NCI-H187 treated with DMSO at 0.1 percent for 48 hours (cell line): ENCODE measurements at places on chromosomes 13 and 19.

GRCh38 chr13:62206165-62206564, 790.5 kb upstream of the PCDH20 start:
- no peak for DNase-seq

DNA sequence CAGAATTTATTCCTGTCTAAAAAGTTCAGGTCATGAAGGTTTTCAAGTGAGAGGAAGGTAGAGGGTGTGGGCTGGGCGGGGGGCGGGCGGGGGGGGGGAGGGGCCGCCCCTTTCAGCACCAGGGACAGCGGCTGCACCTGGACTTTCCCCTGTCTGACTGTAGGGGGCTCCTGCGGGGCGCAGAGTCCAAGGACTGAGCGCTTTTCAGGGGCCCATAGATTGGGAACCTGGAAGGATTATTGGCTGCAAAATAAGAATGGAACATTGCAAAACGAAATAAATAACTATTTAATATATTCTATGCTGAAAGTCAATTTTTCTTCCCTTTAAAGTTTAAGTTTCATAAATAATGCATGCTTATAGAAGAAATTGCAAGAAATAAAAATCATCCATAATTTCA, 8.9 kb upstream of the CYP4F3 start:
- no peak for DNase-seq

DNA sequence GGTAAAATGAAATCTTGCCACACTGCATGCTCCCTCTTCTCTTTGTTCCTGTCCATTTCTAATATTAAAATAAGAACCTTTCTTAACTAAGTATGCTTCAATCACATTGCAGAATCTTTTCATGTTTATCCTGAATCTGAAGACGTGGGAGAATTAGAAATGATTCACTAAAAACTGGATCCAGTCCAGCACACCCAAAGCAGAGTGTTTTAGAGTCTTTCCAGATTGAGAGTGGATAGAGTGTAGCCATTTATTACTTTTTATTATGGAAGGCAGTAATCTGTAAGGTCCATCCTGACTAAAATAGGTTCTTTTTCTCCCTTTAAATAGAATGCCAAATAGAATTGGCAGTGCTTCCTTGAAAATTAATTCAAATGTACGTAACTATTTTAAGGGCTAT, 453.5 kb downstream of the TDRD3 start:
- DNase-seq: no peak

DNA sequence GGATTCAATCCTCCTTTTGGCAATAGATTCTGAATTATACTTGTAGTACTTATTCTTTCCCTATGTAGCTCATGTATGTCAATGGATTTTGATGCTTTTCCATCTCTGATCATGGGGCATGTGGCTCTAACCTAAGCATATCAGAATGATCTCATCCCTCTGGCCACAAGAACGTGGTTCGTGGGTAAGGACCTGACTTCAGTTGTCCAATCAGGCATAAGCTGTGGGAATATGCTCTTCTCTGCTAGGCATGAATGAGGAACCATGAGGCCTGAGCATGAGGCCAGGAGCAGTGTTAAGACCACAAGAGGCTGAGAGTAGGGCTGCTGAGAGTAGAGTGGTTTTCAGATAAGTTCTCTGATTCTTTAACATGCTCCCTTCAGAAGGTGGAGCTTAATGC, 292.4 kb upstream of the TSHZ3 start:
- no peak for DNase-seq

- DNase-seq: no peak
Observed at GRCh38 chr19:35290381-35291127, 1.4 kb upstream of the MAG start.

DNA sequence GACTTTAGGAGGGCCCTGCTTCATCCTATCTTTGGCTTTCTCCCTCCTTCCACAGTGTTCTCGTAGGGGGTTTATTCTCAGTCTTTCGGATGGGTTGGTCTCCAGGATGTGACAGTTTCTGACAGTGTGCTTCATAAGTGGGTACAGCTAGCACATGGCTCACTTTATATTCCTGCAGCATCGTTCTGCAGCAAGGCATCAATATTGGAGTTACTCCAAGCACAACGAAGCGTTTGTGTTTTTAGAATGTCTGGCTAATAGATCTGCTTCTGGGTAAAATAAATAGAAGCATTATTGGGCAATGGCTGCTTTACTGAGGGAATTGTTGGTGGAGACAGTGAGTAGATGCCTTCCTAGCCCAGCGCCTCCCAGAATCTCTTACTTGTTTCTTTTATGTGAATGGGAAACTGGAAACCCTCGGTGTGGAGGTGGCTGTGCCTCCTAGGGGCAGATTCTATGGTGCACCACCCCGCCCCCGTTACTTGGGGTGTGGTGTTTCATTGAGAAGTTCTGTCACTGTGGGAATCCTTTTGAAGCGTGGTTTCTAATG, 2.0 kb downstream of the FARP1 start:
- DNase-seq: peak; percentile 49

DNA sequence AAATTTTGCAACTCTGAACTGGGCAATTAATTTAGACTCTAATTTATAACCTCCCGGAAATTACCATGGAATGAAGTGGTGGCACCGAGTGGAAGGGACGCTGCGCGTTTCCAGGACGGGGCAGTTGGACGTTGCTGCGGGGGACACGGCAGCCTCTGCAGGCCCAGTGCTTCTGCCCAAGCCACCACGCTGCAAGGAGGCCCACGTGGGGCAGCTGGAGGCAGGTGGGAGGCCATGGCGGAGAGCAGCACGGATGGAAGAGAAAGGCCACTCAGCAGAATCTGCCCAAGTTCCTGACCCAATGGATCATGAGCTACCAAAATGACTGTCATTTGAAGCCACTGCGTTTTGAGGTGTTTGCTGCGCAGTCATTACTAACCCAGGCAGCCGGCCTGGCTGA, 11.2 kb upstream of the ADPRHL1 start:
- DNase-seq: no peak

- no peak for DNase-seq
Observed at GRCh38 chr13:30752201-30752797, 17.0 kb downstream of the ALOX5AP start.

DNA sequence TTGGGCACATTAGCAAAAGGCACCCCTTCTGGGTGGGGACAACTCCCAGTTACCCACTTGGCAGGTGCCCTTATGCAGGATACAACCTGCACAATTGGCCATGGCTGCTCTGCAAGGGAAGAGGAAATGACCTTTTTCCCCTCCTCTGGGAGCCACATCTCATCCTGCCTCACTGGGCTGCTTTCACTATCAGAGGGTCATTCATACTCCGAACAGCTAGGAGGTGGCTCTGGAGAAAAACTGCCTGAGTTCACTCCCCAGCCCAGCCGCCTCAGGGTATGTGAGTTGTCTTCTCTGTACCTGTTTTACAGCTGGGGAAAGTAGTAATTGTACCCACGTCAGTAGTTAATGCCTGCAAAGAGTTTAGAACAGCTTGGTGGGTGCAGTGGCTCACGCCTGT, 7.1 kb upstream of the ACTN4 start:
- DNase-seq: no peak

DNA sequence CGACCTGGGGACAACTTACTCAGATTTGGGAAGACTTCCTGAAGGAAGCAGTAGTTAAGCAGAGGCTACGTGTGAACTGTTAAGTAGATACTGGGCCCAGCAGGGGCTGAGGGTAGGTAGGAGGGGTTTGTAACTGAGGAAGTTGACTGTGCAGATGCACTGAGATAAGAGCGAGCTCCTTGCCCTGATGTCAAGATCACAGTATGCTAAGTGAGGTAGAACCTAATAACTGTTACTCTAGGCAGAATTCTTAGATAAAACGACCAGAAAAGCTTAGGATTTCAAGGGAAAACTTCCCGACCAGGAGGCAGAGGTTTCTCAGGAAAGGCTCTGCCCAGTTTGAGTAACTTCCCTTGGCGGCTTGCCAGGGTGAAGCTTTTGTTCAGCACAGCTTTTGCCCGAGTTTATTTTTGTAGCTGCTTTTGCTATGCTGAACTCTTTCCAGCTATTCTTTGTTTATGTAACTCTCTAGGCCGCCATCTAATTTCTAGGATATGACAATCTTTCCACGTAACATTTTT, 632.1 kb downstream of the DIAPH3 start:
- DNase-seq: no peak

GRCh38 chr19:19098703-19099632, 35.2 kb downstream of the SLC25A42 start:
- DNase-seq: no peak

GRCh38 chr13:102817907-102818306, 19.0 kb downstream of the BIVM start:
- DNase-seq: no peak

- DNase-seq: no peak
Observed at GRCh38 chr13:71871844-71872243, 4.8 kb upstream of the DACH1 start.

GRCh38 chr19:3469638-3470499, 10.5 kb downstream of the SMIM24 start:
- no peak for DNase-seq

DNA sequence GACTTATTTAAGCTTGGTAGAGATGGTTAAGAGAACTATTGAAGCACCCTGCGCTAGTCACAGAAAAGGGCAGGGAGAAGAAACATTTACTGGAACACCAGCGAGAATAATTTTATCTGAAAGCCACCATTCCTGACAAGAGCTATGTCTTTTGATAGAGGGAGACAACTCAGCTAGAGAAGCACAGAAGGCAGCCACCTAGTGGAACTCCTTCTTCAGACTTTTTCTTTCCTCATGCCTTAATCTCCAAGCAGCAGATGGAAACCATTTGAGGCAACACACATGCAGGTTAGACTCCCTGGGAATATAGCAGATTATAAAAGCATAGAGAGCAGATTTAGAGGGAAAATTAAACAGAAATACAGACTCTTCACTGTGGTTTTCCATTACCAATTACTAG, 813.4 kb downstream of the SLITRK6 start:
- no peak for DNase-seq

DNA sequence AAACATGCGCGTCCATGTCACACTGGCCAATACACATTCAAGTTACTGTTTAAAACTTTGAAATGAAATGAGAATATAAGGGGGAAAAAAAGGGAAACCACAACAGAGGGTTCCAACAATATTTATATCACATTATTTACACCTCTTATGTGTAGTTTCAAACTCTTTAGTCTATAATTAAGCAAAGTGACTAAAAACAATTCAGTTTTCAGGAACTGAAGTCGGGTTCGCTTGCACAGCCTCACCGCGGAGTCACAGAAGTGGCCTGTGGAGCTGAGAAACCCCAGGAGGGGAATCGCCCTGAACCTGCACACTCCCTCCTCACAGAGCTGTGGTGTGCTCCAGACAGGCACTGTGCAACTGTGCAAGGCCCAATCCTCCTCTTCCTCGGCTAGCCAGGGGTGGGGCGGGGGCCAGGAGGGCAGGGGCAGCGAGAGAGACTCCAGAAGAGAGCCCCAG, 75.9 kb downstream of the STK24 start:
- no peak for DNase-seq

- DNase-seq: no peak
Observed at GRCh38 chr13:75936791-75937190, 300.7 kb downstream of the LMO7 start.

DNA sequence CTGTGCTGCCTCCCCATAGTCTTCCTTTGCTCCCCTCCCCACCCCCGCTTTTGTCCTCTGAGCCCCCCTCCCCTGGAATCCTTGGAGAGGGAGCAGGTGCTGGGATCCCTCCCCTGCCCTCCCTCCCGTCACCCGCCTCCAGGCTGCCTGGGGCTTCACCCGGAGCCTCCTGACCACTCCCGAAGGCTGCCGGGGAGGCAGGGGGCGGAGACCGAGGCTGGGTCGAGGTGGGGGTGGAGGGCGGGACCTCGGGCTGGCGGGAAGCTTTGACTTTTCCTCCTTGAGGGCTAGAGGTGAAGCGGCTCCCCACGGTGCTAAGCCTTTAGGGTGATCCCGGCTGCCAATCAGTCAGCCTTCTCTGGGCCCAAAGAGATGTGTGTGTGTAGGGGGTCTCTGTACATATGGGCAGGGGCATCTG, 1.5 kb downstream of the KMT5C start:
- peak; percentile 42 for DNase-seq

DNA sequence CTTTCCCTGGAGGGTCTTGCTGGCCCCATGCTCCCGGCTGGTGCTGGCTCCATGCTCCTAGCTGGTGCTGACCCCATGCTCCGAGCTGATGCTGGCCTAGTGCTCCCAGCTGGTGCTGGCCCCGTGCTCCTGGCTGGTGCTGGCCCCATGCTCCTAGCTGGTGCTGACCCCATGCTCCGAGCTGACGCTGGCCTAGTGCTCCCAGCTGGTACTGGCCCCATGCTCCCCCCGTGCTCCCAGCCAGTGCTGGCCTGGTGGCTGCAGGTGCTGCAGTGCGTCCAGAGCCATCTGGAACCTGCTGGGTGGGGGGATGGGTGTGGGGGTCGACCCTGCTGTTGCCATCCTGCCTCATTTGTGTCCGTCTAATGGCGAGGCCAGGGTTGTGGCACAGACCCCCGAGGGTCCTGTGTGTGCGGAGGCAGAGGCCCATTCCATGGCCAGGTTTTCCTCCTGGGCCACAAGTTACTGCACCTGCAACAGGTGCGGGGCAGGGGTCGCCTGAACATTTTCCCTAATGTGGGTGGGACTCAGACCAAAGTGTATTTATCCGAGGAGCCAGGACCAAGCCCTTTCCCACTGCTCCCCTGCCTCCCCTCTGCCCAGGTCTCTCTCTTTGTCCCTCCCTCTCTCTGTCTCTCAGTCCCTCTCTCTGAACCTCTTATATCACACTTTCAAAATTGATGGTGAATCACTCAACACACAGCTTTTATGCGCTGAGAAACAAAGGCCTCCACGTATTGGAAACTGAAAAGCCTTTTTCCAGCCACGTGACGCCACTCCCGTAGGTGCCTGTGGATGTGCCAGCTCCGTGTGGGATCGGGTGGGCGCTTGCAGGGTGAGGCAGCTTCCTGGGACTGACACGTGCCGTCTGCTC, 45.1 kb downstream of the MCF2L start:
- no peak for DNase-seq

DNA sequence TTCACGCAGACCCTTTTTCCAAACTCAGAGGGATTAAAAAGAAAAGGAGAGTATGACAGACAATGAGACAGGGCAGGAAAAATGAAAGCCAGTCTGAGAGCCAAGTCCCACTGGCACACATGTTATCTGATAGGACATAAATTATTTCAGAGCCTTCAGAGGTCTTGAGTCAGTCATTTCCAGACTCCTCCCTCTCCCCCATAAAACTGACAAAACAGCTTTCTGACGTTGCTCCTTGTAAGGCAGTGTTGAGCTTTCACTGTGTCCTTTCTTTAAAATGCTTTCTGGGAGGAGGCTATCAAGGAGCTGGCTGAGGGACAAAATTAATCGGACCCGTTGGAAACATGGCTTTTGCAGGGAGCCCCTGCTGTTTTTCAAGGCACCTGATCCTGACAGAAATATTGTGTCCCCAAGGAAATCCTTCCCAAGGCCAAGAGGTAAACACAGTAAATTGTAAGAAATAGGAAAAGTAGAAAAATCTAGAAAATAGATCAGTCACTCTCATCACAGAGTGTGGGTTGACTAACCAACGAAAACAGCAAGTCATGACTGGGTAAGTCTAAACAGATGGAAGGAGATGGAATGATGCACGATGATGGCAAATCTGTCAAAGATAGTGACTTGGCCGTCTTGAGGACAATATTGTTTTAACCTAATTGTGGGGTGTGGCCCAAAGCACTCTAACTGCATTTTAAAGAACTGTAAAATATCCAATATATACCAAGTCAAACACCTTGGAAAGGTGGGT, 89.7 kb downstream of the DCT start:
- no peak for DNase-seq
